ENCODE measurements at places on chromosomes 16 and 17.

GRCh38 chr17:28426081-28426519 lies 20.1 kb upstream of the SLC46A1 start:
- no peak for DNase-seq

- no peak for DNase-seq
Measured at GRCh38 chr16:82646504-82646903, 19.7 kb downstream of the CDH13 start.

GRCh38 chr17:59342681-59343131 lies 11.3 kb downstream of the YPEL2 start:
- DNase-seq = no peak

GRCh38 chr17:76833747-76834146 lies 34.5 kb upstream of the MGAT5B start:
- DNase-seq = no peak

DNA sequence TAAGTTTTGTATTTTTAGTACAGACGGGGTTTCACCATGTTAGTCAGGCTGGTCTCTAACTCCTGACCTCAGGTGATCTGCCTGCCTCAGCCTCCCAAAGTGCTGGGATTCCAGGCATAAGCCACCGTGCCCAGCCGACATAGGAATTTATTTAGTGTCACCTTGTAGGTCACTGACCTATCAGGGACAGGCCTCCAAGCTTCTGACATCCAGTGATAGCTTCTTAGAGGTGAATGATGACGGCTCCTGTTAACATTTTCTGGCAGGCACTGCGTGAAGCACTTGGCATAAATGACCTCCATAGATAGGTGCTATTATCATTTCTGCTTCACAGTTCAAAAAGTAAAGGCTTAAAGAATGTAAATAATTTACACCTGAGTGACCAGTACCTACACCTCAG lies 71.6 kb downstream of the RBFOX1 start:
- DNase-seq = no peak

- no peak for DNase-seq
Measured at GRCh38 chr17:76481071-76481655, 13.8 kb downstream of the AANAT start.

DNA sequence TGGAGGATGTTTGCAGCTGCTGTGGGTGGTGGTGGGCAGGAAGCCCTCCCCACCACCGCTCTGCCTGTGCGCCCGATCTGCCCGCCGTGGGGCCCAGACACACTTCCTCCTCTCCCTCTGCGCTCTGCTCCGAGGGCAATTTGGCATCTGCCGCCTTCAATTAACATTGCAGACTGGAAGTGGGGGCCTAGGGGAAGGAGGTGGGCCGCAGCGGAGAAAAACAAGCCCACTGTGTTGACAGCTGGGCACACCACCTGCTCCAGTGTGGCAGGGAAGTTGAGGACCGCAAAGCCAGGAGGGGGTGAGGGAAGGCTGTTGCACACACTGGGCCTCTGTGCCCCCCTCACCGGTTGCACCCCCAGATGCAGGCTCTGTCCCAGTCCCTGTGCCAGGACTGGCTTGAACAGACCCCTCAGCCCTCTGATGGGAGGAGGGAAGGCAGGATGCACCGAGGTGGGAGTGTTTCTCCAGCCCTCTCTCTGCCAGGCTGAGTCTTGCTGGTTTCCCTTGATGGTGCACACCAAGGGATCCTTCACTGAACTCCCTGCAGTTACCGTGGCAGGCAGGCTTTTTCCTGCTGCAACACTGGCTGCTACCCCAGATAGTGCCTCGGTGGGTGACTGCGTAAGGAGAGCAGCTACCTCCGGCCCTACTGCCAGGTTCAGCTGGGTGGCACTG lies 72.8 kb upstream of the MED9 start:
- no peak for DNase-seq

DNA sequence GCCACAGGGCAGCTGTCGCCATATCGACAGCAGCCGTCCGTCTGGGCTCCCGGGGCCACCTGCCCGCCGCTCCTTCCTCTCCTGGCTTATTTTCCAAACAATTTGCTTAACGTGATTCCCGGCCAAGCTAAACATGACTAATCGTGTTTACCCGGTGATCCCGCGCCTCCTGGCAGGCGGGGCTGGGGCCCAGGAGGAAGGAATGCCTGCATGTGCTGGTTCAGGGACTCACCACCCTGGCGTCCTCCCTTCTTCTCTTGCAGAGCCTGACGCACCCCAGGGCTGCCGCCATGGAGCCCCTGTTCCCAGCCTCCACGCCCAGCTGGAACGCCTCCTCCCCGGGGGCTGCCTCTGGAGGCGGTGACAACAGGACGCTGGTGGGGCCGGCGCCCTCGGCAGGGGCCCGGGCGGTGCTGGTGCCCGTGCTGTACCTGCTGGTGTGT lies 6.1 kb downstream of the SSTR5 start:
- DNase-seq = no peak

DNA sequence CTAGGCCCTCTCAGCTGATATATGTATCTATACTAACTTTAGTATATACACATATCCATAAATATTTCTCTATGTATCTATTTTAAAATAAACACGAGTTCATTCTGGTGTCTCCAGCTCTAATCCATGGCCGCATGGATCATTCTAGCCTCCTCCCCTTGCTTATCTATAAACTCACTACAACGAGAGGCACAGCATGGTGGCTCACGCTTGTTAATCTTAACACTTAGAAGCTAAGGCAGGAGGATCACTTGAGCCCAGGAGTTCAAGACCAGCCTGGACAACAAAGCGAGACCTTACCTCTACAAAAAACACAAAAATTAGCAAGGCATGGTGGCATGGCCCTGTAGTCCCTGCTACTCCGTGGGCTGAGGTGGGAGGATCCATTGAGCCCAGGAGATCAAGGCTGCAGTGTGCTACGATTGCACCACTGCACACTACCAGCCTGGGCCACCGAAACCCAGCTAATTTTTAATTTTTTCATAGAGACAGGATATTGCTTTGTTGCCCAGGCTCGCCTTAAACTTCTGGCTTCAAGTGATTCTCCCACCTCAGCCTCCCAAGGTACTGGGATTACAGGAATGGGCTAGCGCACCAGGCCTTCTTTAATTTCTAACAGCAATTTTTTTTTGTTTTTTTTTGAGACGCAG lies 3.9 kb upstream of the ZNF207 start:
- no peak for DNase-seq

DNA sequence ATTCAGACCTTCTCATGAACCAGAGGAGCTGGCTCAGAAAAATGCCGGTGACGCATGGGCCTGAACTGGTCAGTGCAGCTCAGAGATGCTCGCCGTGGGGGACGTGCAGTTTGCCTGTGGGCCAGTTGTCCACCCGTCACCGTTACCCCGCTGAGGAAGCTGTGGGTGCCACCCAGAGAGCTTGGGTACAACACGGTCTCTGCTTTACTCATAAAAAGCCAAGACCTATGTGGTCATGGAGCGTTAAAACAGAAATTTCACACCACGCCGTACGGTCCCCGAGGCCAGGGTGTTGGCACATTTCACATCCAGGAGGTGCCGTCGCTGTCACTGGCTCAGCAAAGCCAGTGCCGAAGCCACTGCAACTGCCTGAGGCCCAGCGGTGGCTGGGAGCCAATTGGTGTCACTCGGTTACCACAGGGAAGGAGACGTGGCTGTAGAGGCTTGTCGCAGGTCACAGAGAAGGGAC lies 120.9 kb downstream of the METRNL start:
- no peak for DNase-seq

GRCh38 chr16:80725566-80726162 lies 78.7 kb downstream of the CDYL2 start:
- no peak for DNase-seq

GRCh38 chr17:50866261-50866949 lies at the start of gene TOB1:
TSS of gene TOB1 (minus strand) at chr17:50866354. CDS start at chr17:50864017, 2,337 bp downstream.
- peak; percentile 86 for DNase-seq

DNA sequence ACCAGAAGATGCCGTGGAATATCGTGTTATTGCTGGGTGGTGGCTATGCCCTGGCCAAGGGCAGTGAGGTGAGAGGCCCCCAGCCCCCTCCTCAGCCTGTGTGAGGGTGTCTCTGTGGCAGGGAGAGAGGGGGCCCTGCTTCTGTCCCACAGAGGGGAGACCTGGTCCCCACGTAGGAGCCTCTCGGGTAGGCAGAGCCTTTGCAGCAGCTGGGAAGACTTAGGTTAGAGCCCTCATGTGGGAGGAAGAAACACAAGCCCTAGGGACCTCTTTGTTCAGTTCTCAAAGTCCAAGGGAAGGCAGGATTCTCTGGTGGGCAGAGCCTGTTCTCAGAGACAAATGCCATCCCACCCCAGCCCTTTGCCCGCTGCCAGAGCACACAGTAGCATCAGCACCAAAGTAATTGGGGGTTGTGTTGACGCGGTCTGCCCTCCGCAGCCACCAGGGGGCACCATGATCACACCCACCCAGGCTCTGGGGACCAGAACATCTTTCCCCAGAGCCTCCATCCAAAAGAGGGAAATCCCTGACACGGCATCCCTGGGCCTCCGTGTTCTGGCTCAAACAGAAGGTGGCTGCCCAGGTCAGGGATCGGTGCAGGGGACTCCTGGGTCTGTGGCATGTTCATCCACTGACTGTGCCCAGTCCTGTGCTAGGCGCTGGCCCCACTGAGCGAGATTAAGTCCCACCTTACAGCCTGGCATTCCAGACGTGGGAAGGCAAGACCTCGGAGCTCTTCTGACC lies 11.5 kb upstream of the FOXN1 start:
- peak; percentile 41 for DNase-seq

- no peak for DNase-seq
Measured at GRCh38 chr17:48491527-48492273, 39.1 kb downstream of the HOXB1 start.

DNA sequence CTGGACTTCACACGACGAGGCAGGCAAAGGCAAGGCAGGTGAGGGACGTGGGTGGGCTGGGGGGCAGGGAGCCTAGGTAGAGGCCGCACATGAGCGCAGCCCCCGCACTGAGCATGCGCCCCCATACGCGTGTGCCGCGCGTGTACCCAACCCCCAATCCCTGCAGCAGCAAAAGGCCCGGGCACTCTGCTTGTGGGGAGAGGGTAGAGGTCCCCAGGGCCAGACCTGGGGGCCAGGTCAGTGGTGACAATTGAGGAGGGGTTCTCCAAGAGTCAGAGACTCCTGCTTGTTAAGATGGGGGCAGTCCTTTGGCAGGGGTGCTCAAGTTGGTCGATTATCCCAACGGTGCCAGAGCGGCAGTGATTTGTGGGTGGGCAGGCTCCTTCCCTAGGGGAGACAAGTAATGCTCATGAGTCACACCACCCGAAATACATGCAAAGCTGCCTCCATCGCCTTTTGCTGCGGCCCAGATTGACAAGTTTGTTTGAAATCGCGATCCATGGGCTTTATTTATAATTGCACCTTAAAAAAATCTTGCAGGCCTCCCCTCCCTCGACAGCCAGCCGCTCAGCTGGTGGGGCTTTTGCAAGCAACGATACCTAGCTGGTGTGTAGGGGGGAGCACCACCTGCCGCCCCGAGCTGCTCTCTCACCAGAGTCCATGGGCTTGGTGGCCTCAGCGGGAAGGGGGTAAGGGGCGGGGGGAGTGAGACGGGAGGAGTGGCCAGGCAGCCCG lies 1.1 kb upstream of the GIT1 start:
- DNase-seq = no peak

Measured in right renal cortex interstitium (tissue), 3 donors.